Activated CD4-positive, alpha-beta T cell treated with anti-CD3 and anti-CD28 coated beads, Interleukin-2, amount 10 ng/mL, durations not matched to agents 24 days and 14 days (primary cell): ENCODE measurements at places on chromosomes 2 and 18. TPM values are rescaled to one million over a fixed set of nuclear protein-coding genes. Genes with fewer than 3 reads are reported as not detected.

The NRP2 gene
- 61.0 and 64.4 TPM in 2 replicates for total RNA-seq

The ABCB11 gene
- total RNA-seq, result not detected in 2 replicates

The ARHGAP25 gene
- 37.8 and 42.2 TPM in 2 replicates for total RNA-seq

The ESPNL gene
- 0.07 and 0.26 TPM in 2 replicates for total RNA-seq

The PROKR1 gene
- total RNA-seq, result not detected in 2 replicates

The CGREF1 gene
- 14.4 and 15.1 TPM in 2 replicates for total RNA-seq

The AFG3L2 gene
- total RNA-seq, result 71.8 and 74.6 TPM in 2 replicates

DNA sequence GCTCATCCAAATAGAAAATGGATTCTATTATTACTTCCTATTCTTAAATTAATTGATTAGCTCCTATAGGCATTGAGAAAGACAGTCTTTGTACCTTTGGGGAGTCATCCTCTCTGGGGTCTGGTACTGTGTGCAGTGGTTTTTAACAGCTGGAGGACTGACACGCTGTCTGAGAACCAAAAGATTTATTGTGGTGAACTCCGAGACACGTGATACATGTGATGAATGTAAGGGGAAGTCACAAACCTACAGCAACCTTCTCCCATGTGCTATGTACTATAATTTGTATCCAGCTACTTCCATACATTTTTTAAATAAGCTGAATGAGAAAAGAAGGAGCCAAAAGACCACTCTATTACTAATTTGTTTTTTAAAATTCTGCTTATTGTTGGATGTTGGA lies 133.7 kb downstream of the GALNT3 start:
- no peak for DNase-seq

- DNase-seq, result no peak
Observed at GRCh38 chr2:101113441-101114267, 37.5 kb downstream of the TBC1D8 start.

DNA sequence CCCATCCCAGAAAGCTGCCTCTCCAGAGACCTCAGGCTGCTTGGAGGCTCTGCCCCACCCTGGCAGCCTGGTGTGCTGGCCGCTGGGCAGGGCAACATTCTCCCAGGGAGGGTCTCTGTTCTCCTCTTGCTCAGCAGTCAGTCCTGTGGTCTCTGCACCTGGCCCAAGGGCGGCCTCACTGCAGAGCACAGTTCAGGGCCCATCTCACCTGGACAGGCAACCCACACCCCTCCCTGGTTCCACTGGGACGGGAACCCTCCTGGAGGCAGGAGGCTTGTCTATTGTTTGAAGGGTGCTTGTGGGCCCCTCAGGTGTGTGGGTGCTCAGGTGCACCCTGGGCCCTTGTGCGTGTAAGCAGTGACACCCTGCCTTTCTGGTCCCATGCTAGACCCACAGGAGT lies 67.2 kb upstream of the OTOS start:
- DNase-seq, result no peak

- no peak for DNase-seq
Observed at GRCh38 chr2:36555789-36556188, 42.2 kb downstream of the FEZ2 start.

GRCh38 chr2:164257742-164258141 lies 363.5 kb downstream of the GRB14 start:
- no peak for DNase-seq

DNA sequence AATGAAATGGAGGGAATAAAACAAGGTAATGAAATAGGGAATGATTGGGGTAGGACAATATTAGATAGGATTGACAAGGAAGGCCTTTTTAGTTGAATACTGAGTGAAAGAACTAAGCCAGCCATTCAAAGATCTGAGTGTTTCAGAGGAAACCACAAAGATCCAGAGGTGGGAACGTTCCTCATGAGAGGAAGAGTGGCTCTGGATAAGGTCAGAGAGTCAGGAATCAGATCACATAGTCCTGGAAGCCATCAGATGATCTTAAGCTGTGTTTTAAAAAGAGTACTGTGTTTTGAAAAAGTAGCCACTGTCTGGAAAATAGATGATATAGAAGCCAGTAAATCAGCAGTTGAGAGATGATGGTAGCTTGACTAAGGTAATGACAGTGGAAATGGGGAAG lies 11.8 kb downstream of the TTLL4 start:
- no peak for DNase-seq

GRCh38 chr2:181680055-181680936 lies at the start of gene NEUROD1:
Gene NEUROD1 (minus strand): TSS chr2:181680517. CDS start chr2:181678860, 1,657 bp downstream.
- DNase-seq, result peak; percentile 67

DNA sequence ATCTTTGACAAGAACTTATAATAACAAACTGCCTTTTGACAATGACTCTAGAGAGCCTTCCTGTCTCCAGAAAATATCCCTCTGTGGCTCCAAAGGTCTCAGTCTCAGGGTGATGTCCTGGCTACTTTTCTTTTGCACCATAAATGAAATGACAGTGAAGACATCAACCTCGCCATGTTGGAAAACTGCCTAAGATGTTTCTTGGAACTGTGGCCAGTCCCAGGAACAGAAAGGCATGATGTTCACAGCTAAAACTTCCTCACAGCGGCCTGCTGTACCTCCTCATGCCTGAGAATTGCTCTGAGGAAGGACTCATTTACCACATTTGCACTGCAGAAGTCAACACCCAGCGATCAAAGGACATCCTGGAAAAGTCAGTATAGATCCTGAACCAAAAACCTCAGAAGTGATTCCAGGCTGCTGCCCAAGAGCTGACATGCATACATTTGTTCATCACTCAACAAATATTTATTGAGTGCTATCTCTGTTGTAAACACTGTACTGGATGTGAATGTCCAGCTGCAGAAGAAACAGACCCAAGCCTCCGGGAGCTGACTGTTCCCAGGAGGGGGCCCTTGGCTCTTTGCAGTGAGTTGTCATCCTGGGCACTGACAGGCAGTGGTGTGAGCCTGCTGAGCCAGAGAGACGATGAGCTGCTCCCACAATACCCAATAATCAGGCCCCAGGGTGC lies 64.3 kb upstream of the ACSL3 start:
- no peak for DNase-seq

DNA sequence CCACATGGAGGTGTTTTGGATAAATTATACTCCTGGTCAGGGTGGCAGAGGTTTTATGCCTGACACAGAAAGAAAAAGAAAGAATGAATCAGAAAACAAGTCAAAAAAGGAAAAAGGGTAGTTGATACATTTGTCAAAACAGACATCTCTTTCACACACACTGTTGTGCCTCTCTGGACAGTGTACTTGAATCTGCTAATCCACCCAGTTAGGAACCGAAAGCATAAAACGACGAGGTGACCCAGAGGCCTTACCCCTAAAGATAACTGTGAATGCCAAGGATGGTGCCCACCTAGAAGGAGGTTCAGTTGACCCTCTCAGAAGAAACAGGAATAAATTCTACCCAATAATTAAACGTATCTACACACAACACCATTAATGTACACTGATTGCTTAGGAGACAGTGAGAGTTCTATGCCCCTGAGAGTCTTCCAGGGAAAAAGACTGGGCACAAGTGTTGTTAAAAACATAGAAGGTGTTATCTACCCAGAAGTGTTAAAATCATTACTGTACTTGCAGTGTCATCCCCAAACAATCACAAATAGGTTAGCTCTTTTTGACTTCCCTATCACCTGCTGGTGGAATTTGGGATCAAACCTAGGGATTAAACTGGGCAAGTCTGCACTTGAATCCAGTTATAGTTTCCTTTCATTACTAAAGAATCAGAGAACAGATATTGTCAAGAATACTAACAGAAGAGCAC lies 123.2 kb upstream of the DNAJC10 start:
- no peak for DNase-seq

DNA sequence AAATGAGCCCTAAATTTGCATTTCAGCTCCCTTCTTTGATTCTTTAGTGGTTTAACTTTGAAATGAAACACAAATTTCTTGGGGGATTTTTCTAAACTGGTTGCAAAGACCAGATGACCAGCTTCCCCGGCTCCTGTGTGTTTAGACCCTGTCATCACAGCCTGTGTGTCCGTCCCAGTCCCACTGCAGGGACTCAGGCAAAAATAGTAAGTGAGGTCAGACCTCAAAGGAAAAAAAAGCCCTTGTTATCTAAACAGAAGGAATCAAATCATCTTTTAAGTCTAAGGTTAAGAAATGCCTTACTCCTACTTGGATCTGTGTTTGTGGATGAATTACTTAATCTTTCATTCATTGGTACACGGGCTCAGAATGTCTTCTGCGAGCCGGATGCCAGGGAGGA lies 423.7 kb downstream of the LPIN1 start:
- no peak for DNase-seq

GRCh38 chr2:50491541-50492476 lies 540.1 kb downstream of the NRXN1 start:
- DNase-seq, result peak; percentile 57

- no peak for DNase-seq
Observed at GRCh38 chr2:238158018-238158508, 707 bp upstream of the ERFE start.

GRCh38 chr2:76280686-76281085 lies 570.0 kb upstream of the GCFC2 start:
- no peak for DNase-seq

DNA sequence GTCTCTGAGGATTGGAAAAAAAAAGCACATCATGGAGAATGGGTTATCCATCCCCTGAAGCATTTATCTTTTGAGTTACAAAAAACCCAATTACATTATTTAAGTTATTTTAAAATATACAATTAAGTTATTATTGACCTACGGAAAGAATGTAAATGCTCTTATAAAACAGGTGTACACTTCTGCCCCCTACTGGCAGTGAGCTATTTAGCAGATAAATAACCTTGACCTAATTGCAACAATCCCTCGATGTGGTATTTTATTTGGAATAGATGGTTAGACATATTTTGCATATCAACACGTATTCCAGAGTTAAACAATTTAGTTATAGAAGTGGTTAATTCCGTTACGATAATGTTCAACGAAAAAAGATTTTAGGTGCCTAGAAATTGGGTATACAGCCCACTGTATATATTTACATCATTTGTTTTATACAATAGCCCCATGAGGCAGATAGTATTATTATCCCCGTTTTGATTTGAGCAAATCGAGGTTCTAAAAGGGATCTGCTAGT lies 9.1 kb upstream of the DAW1 start:
- DNase-seq, result peak; percentile 69

DNA sequence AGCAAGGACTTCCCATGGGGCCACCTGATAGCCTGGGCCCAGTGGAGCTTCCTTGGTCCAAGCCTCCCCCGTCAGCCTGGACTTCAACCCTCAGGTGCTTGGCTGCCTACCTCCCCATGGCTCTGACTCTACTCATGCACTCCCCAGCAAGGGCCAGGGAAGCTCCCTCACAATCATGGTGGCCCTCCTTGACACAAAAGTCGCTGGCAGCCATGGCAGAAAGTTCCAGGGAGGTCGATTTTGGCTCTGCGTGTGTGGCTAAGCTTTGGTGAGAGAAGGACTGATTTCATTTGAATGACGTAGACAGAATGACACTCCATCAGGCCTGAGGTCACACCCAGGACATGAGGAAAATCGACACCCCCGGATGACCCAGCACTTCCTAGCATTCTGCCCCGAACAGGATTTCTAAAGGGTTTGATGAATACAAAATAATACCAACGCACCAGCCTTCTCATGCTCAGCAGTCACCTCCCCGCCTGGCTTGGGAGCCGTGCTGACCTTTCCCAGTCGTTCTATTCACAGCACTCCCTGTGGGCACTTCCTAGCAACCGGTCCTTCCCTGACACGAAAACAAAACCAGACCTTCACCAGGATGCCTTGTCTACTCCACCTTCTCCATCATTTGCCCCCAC lies 52.7 kb downstream of the LBH start:
- no peak for DNase-seq

DNA sequence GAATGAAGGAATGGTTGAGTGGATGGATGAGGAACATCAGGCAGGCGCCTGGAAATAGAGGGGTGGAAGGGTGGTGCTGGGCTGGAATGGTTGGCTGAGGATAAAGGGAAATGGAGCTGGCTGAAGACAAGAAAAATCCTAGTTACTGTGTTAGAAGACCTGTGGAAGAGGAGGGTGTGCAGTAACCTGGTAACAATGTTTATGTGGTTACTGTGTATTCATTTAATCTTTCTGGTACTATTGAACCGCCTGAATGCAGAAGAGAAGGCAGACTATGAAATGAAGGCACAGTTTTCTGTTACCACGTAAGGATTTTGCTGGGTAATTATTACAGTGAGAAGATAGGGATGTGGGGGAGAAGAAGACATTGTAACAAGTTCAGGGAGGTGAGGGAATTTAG lies 110.3 kb upstream of the MGAT5 start:
- DNase-seq, result no peak

DNA sequence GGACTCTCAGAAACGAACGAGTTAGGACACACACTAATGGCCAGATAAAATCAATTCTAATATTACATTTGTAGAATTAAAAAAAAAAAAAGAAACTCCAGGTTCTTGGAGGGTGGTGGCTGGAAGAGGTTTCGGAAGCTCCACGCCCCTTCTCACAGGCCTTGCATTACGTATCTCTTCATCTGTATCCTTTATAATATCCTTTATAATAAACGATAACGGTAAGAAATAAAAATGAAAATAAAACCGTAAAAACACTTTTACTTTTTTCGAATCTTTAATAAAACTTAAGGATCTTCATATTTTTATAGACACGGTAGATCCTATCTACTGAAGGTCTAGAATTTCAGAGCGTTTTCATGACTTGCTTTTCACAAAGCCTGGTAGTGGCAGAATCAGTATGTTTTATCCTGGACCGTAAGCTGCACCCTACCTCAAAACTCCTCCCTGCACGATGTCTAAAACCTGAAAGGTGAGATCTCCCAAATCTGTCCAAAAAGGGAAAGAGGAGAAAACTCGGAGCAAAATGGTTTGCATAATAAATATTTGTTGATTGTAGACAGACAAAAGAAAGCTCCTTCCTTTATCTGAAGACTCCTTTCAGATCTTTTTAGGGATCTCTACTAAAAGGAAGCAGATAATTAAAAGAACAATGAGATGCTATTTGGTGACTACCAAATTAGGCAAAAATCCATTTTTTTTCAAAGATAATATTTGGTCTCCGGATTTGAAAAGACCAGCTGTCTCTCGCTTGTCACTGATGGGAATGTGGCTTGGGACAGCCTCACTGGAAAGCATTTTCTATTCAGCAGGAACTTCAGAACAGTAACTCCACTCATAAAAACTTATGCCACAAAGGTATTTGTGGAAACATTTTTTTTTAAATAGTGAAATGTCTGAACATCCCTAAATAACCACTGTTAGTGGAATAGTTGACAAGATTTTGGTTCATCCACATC lies 2.0 kb upstream of the CXCR4 start:
- DNase-seq, result no peak

DNA sequence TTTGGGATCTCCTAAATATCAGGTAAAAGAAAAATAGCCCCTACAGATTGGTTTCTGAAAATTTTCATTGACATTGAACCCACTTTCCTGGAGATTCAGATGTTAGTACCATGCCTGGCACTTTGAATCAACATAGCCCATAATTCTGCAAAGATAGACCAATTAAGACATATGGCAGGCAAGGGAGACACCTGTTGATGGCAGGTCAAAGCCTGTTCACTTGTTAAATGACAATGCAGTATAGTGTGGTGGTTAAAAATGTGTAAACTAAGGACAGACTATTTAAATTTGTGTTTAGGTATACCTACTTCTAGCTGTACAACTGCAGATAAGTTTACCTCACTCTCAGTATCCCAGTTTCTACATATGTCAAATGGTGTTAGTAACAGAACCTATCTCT lies 178.1 kb upstream of the MMADHC start:
- no peak for DNase-seq

- DNase-seq, result no peak
Observed at GRCh38 chr2:44170311-44170717, 1.6 kb downstream of the PPM1B start.

- no peak for DNase-seq
Observed at GRCh38 chr2:3948191-3948590, 244.8 kb downstream of the DCDC2C start.

GRCh38 chr18:44988821-44989587 lies 308.3 kb downstream of the SETBP1 start:
- DNase-seq, result no peak
